Lower lobe of right lung (tissue), 2 donors: ENCODE measurements at places on chromosomes 3 and 15. TPM values are rescaled to one million over a fixed set of nuclear protein-coding genes. Genes with fewer than 3 reads are reported as not detected.

DNA sequence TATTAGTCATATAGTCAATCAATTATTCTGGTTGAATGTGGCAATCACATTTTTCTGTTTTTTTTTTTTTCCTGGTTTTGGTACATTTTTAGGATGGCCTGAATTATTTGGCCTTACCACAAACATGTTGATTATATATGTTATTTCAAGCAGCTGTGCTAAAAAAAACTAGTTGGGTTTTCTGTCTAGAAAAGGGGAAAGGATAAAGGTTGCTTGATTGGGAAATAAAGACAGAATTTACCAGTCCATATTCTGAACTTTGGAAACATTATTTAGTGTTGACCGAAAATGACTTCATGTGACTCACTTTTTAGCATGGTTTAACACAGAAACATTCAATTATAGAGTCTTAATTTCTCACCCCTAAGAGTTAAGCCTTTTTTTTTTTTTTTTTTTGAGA lies 8.1 kb downstream of the MORF4L1 start:
- no peak overlapping the region for H3K4me3 ChIP-seq
- H3K27me3 ChIP-seq = no peaks in the 10 kb centered on the region
- no peak overlapping the region for H3K27ac ChIP-seq

PYGO1 gene
- total RNA-seq = 8.7 TPM

DNA sequence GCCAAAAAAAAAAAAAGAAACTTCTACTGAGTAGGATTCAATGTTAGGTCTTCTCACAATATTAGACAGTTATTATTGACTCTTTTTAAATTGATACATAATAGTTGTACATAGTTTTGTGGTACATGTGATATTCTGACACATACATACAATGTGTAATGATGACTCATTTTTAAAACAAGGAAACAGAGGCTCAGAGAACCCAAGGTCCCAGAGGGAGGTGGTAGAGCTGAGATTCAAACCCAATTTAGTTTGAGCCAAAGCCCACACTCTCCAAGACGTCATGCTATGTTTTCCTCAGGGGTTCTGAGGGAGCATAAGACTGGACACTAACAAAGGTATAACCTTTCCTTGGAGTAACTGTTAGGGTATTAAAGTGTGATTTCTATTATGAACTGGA lies 40.6 kb downstream of the MYO5C start:
- H3K36me3 ChIP-seq = peaks cover 14% of the 10 kb centered on the region
- DNase-seq = no peak
- no peak overlapping the region for H3K27ac ChIP-seq
- H3K27me3 ChIP-seq = no peaks in the 10 kb centered on the region
- no peak overlapping the region for H3K4me3 ChIP-seq
- peaks cover 29% of the 10 kb centered on the region for H3K4me1 ChIP-seq

- H3K4me1 ChIP-seq = no peaks in the 10 kb centered on the region
- DNase-seq = no peak
- no peaks in the 10 kb centered on the region for H3K27me3 ChIP-seq
- H3K4me3 ChIP-seq = no peak overlapping the region
These were observed 914.9 kb upstream of the EPHA6 start for GRCh38 chr3:95899494-95899893.

CEP19 gene
- 2.2 TPM for total RNA-seq

GOLGA6L7 gene
- not detected for total RNA-seq

CLDN1 gene
- total RNA-seq = 5.2 TPM

DNA sequence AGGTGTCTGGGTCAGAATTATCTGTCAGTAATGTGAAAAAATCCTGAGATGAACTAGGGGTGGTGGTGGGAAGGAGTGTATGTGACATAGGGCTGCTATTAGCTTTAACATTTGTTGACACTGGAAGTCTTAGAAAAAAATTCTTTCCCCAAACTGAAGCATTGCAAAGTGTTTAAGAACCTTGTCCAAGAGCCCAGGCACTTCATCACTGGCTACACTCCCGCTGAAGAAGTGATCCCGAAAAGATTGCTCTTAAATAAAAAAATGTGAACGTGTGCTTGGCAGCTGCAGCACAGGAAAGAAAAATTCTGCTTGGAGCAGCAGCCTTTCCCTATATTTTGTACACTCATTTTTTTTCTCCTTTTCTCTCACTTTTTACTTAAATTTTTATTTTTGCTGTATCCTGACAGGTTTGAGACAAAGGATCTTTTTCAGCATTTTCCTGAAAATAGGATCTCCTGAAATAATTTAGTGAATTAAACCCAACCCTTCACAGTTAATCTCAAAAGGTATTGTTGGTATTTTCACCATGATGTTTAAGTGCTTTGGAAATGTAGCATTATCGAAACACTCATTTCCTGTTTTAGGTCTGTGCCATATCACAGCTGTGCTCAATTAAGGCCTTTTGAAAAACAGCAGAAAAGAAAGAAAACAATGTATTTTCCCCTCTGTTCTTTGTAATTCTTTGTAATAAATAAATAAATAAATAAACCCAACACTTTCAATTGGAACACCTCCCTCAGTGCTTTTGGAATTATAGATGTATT lies 477.6 kb downstream of the ZNF385D start:
- H3K27me3 ChIP-seq = no peaks in the 10 kb centered on the region
- no peaks in the 10 kb centered on the region for H3K36me3 ChIP-seq
- H3K27ac ChIP-seq = no peak overlapping the region
- DNase-seq = no peak
- H3K4me3 ChIP-seq = no peak overlapping the region
- peaks cover 13% of the 10 kb centered on the region for H3K4me1 ChIP-seq

GRCh38 chr3:125075738-125076137 lies 19.9 kb upstream of the HEG1 start:
- H3K4me3 ChIP-seq = no peak overlapping the region
- no peaks in the 10 kb centered on the region for H3K27me3 ChIP-seq
- no peaks in the 10 kb centered on the region for H3K36me3 ChIP-seq

GRCh38 chr3:182124187-182124586 lies 412.5 kb downstream of the SOX2 start:
- H3K27ac ChIP-seq = no peak overlapping the region
- H3K27me3 ChIP-seq = no peaks in the 10 kb centered on the region
- no peak for DNase-seq
- H3K4me1 ChIP-seq = no peaks in the 10 kb centered on the region
- H3K36me3 ChIP-seq = no peaks in the 10 kb centered on the region
- no peak overlapping the region for H3K4me3 ChIP-seq

GRCh38 chr15:31446546-31446945 lies 119.9 kb downstream of the KLF13 start:
- H3K4me3 ChIP-seq = no peak overlapping the region
- no peaks in the 10 kb centered on the region for H3K36me3 ChIP-seq

GRCh38 chr3:172136330-172136729 lies 97.0 kb downstream of the FNDC3B start:
- no peaks in the 10 kb centered on the region for H3K27me3 ChIP-seq
- no peak for DNase-seq
- H3K27ac ChIP-seq = peak overlapping the region; percentile 14
- H3K4me3 ChIP-seq = no peak overlapping the region
- H3K4me1 ChIP-seq = peaks cover 99% of the 10 kb centered on the region
- H3K36me3 ChIP-seq = no peaks in the 10 kb centered on the region

DLL4 gene
- total RNA-seq = 21.3 TPM

- no peaks in the 10 kb centered on the region for H3K36me3 ChIP-seq
- no peak overlapping the region for H3K4me3 ChIP-seq
These were observed 99.1 kb downstream of the TUSC7 start for GRCh38 chr3:116808725-116809124.

GRCh38 chr3:49713336-49714105 lies 6.0 kb downstream of the AMIGO3 start:
- peaks cover 3% of the 10 kb centered on the region for H3K4me1 ChIP-seq
- H3K4me3 ChIP-seq = no peak overlapping the region
- H3K27me3 ChIP-seq = no peaks in the 10 kb centered on the region
- no peak for DNase-seq
- H3K27ac ChIP-seq = no peak overlapping the region

DNA sequence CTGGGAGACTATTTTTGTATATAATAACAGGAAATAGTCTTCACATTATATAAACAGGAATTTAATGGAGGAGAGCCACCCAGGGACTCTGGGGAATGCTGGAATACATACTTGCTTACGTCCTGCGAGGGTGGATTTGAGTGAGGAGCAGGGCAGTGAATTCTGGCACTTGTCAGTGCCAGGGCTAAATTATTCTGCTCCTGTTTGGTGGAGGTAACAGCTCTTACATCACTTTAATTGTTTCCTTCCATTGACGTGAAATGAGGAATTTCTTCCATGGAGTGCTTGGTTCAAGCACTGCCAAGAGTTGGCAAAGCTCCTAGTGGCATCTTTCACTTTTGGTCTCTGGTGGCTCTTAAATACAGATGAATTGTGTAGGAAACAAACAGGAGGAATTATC lies 94.1 kb upstream of the GOLGA8J start:
- no peaks in the 10 kb centered on the region for H3K36me3 ChIP-seq
- H3K27ac ChIP-seq = no peak overlapping the region

DPPA2 gene
- total RNA-seq = not detected

DNA sequence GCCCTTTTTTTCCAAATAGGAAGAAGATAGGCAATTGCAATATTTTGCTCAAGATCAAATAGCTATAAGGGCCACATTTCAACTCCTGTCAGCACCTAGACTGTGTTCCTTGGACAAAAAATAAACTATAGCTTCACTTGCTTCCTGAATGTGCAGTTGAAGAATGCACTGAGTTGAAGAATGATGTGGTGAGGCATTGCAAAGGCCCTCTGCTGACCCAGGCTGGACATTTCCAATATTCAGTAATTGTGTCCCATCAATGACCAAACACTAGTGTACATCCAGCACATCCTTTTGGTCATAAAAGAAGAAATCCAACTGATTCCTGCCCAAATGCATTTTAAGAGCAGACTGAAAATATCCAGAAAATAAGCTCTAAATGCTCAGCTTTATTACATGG lies 424.8 kb upstream of the TGFBR2 start:
- H3K27me3 ChIP-seq = no peaks in the 10 kb centered on the region
- no peaks in the 10 kb centered on the region for H3K36me3 ChIP-seq
- H3K27ac ChIP-seq = no peak overlapping the region
- no peak overlapping the region for H3K4me3 ChIP-seq
- H3K4me1 ChIP-seq = no peaks in the 10 kb centered on the region
- no peak for DNase-seq

DNA sequence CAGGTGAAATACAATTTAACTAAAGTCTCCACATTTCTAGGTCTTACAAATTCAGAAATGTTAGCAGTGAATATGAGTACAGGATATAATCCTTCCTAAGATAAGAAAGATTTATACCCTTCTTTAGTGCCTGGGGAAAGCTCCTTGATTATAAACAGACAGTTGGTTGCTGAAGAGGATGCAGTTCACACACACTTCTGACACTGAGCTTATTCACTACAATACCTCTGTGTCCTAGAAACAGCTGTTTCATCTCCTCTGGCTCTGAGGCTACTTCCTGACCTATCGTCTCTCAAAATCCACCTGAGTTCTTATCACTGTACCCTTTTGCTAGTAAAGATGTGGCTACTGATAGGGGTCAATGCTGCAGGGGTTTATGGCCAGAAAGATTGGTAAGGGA lies 57.1 kb downstream of the TP63 start:
- H3K27me3 ChIP-seq = no peaks in the 10 kb centered on the region
- no peaks in the 10 kb centered on the region for H3K36me3 ChIP-seq
- no peak for DNase-seq
- no peak overlapping the region for H3K27ac ChIP-seq
- H3K4me3 ChIP-seq = no peak overlapping the region

DNA sequence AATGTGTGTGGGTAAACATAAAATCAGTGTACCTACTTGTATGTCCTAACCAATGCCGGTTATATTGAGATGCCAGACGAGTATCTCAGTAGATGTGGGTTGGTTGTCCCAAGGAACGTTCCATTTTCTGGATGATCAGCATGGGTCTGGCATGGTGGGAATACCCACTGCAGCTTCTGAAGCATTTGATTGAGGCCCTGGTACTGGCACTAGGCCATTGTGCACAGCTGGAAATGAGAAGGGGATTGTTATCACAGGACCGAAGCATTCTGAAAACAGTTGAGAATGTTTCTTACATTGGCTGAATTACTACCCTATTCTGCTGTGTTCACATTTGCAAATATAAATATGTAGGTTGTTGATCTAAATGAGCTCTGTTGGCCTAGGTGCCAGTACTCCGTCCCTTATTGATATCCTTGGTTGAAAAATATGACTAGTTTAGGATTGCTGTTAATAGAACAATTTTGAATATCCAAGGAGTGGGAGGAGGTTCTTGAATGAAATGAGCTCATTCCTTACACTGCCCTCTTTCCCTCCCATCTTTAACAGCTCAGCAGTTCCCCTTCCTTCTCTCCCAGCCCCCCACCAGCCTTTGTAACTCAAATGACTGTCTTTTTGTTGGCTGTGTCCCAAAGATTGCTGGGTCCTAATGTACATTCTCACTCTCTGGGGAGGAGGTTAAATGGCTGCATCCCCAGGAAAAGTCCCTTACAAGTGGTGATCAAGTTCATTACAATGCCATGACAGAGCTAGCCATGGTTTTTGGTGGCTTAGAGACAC lies 293.3 kb upstream of the TPM1 start:
- no peak overlapping the region for H3K27ac ChIP-seq
- DNase-seq = no peak
- no peak overlapping the region for H3K4me3 ChIP-seq
- no peaks in the 10 kb centered on the region for H3K36me3 ChIP-seq

RBMS3 gene
- 58.5 TPM for total RNA-seq

C3orf22 gene
- total RNA-seq = not detected

DNA sequence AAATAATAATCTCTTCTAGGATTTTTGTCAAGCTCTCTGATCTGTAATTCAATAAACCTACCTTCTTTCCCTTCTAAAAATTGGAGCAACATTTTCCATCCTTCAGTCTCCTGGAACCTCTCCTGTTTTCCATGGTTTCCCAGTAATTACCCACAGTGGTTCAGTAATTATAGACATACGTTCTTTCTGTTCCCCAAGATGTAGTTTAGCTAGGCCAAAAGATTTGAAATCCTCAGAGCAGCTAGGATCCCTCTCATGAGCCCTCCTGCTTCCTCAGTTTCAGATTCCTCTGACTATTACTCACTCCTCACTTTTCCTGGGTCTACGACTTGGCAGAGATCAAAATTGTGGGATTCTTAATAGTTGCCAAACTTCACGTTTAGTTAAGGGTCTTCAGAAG lies 76.9 kb upstream of the IGSF10 start:
- H3K27me3 ChIP-seq = no peaks in the 10 kb centered on the region
- no peak overlapping the region for H3K4me3 ChIP-seq
- H3K36me3 ChIP-seq = no peaks in the 10 kb centered on the region
- H3K27ac ChIP-seq = peak overlapping the region; percentile 48
- no peak for DNase-seq

MORC1 gene
- total RNA-seq = not detected

CYP1A1 gene
- total RNA-seq = 0.38 TPM

DNA sequence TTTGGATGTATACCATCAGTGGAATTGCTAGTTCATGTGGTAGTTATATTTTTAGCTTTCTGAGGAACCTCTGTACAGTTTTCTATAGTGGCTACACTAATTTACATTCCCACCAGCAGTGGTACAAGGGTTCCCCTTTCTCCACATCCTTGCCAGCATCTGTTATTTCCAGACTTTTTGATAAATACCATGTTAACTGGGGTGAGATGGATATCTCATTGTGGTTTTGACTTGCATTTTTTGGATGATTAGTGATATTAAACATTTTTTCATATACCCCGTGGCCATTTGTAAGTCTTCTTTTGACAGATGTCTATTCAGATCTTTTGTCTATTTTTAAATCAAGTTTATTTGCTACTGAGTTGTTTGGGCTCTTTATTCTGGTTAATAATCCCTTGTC lies 455.6 kb upstream of the RARB start:
- DNase-seq = no peak
- H3K27me3 ChIP-seq = no peaks in the 10 kb centered on the region
- H3K4me1 ChIP-seq = no peaks in the 10 kb centered on the region
- no peaks in the 10 kb centered on the region for H3K36me3 ChIP-seq

GRK7 gene
- total RNA-seq = not detected
